Memory B cell (primary cell): ENCODE measurements at places on chromosomes 12 and 14.

GRCh38 chr14:20503898-20504297 is 1.4 kb upstream of the RNASE10 start:
- DNase-seq = no peak

DNA sequence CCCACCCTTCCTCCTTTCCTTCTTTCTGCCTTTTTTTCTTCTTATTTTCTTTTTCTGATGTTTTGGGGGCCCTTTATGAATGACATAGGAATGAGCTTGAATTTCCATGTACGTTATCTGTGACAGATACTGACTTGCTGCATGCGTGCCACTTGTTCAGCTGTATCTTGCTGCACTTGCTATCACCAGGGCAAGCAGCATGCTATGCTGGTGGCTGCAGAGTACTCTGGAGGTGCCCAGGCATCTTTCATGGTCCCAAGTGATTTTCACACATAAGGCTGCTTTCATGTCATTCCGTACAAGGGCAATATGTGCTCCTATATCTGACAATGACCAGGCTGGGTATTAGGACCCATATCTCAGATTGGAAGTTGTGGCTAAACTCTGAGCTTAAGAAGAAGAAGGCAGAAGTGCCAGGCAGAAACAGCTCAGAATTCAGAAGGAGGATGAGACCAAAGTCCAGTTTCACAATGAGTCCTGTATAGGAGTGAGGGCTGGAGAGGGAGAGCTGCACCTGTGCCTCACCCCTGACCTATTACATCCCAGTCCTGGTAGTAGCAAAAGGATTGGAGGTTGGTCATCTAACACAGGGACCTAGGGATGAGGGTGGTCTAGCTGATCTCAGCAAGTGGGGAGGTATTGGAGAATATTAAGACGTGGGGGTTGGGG is 299.0 kb upstream of the DDHD1 start:
- no peak for DNase-seq

DNA sequence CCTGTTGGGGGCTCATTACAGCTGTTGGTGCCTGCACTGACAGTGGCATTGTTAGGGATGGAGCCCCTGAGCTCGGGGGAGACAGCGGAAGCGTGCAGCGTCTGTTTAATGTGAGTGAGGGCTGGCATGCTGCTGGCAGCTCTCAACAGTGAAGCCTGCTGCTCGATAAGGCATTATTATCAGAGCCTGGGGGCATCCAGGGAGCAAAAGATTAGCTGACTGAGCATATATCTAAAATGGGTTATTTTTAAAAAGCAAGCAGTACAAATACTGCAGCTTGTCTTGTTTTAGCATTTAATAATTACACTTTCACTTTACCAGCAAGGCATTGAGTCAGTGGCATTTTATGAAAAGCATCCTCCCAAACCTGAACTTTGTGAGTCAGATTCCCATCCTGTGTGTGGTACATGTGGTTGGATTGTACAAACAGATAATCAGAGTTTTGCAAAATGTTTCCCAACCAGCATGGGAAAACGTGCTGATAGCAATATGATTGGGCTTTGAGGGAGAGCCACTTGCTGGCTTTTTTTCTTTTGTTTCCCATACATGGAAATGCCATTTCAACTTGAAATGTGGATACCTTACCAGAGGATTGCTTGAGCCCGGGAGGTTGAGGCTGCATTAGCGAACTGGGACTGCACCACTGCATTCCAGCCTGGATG is 150.8 kb downstream of the PRKCH start:
- no peak for DNase-seq

DNA sequence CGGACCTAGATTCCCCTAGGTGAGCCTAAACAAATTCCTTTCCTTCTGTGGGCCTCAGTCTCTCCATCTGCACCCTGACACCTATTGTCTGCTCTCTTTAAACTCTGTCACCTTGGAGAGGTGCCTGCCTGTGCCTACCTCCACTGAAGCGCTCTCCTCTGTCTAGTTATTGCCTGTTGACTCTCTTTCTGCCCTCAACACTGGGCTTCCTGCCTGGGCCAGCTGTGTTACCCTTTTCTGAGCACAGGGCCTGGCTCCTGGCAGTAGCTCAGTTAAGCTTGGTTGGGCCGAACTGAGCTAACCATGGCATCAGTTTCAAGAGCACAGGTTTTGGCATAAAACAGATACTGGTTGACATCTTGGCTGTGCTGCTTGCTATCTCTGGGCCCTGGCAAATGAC is 43.5 kb downstream of the PRMT8 start:
- no peak for DNase-seq

GRCh38 chr12:29544428-29545101 is 47.1 kb upstream of the OVCH1 start:
- no peak for DNase-seq

DNA sequence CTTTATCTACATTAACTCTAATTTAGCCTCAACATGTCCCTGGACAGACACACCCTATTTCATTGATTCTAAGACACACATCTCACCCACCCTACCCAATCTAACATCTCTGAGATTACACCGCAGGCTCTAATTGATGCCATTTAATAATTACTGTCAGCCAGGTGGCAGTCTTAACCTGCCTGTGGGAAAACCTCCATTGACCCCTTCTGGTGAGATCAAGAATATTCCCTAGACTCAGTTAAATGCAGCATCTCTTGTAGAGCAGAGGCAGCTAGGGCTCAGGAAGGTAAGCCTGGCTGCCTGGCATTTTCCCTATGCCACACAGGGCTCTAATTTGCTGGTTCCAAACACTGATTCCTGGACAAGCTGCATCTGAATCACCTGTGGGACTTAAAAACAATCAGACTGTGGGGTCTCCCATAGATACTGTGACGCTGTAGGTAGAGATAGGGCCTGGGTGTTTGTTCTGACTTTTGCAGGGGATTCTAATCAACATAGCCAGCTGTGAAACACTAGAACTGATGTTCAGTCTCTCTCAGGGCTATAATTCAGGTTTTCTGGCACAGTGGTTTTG is 14.3 kb downstream of the MCRS1 start:
- no peak for DNase-seq
